ENCODE measurements at places on chromosomes 5 and 9.

DNA sequence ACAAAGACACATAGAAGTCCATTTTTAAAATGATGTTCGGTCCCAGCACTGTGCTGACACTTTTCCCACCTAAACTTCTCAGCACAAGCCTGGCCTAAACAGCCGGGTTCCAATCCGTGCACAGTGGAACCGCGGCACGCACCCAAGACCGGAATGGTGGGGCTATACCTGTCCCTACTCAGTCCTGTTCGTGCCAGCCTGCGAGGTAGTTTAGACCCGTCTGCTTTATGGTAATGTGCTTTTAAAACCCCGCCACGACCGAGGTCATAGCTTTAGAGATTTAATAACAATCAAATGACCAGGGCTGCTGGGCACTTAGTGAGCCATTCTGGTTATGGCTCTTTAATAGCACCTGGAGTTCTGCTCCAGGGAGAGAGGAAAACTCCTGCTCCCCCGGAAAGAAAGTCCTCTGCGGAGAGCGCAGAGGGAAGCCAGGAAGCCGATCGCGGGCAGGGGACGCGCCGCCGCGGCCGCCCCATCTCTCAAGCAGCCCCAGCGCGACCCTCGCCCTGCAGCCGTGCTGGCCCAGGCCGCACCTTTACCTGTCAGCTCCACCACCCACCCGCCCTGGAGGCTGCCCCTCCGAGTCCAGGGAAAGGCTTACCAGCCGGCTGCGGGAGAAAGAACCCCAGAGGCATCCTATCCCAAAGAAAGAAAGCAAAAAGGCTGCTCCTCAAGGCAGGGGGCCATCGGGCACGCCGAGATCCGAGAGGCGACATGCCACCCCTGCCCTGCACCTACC, 511 bp downstream of the ARL15 start:
- peak; percentile 14 for DNase-seq

DNA sequence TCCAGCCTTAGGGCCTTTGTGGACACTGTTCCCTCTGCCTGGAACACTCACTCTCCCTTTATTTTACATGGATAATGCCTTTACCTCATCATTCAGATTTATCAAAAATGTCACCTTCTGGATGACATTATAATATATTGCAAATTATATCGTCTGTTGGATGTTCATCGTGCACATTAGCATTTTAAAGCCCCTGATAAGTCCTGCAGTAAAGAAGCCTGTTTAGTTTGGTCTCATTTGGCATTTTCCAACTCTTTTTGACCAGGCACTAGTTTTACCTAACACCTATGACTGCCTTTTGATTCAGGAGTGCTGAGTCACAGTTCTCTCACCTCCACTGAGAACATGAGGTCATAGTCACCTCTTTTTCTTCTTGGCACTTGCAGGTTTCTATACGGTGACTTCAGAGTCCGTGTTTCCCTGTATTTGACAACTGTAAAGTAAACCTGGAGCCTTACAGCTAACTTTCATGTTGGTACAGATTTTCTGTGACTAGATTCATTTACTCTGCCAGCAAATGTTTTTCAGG, 57.7 kb upstream of the STC2 start:
- DNase-seq: no peak

- no peak for DNase-seq
Measured at GRCh38 chr9:129094387-129095169, 13.7 kb downstream of the DOLPP1 start.

GRCh38 chr5:95669540-95669939, 13.3 kb downstream of the SPATA9 start:
- no peak for DNase-seq

GRCh38 chr9:133701321-133701980, 36.7 kb downstream of the SARDH start:
- no peak for DNase-seq
